Stimulated activated CD8-positive, alpha-beta memory T cell treated with anti-CD3 and anti-CD28 coated beads, Interleukin-4, amount 100 ng/mL, for 1 hour (primary cell): ENCODE measurements at places on chromosomes 2 and 18.

- DNase-seq = no peak
Observed at GRCh38 chr2:142954493-142954892, 77.0 kb downstream of the KYNU start.

GRCh38 chr18:3264362-3264761 lies 2.4 kb downstream of the MYL12B start:
- no peak for DNase-seq

GRCh38 chr2:173952267-173953046 lies 12.7 kb downstream of the SP3 start:
- DNase-seq = no peak

DNA sequence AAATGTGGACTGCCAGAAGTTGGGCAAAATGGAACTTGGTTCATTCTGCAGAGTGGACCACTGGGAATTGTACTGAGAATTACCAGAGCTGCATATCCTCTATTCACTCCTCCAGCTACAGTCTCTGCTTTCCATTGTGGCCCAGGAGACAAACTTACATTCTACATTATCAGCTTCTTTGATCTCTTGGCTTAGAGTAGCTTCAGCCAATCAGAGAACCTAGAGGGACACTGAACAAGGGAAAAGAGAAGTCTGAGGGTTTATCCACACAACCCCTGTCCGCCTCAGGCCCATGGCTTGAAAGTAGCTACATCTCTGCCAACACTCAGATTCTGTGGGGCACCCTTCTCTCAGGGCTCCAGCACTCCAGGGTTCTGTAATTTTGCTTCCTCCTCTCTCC lies 251.1 kb downstream of the TRIB2 start:
- no peak for DNase-seq
